ENCODE measurements at places on chromosomes 11 and 22.

DNA sequence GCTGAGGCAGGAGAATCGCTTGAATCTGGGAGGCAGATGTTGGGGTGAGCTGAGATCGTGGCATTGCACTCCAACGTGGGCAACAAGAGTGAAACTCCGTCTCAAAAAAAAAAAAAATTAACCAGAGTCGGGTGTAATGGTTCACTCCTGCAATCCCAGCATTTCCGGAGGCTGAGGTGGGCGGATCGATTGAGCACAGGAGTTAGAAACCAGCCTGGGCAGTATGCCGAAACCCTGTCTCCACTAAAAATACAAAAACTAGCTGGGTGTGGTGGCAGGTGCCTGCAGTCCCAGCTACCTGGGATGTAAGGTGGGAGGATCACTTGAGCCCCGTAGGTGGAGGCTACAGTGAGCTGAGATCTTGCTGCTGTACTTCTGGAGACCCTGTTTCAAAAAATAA, 1.5 kb downstream of the RANGAP1 start:
- no peak for DNase-seq

GRCh38 chr11:44382656-44383240, 72.8 kb upstream of the ALX4 start:
- DNase-seq = no peak

GRCh38 chr22:29044657-29045176, 16.9 kb downstream of the C22orf31 start:
- DNase-seq = no peak

DNA sequence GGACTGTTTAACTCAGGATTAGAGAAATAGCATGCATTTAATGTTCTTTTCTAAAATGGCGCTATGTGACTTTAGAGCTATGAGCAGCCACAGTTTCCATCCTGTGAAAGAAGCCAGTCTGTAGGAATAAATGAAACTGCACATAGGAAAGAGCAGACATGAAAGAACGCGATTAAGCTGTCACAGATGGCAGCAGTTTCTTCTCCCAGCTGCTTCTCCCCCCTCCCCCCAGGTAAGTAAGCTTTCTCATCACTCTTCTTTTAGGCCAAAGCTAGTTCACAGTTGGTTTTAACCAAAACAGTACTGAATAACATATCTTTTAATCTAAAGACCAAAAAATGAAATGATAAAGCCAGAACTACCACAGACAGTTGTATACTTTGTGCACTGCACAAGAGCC, 266.4 kb downstream of the KCNA4 start:
- DNase-seq = no peak

DNA sequence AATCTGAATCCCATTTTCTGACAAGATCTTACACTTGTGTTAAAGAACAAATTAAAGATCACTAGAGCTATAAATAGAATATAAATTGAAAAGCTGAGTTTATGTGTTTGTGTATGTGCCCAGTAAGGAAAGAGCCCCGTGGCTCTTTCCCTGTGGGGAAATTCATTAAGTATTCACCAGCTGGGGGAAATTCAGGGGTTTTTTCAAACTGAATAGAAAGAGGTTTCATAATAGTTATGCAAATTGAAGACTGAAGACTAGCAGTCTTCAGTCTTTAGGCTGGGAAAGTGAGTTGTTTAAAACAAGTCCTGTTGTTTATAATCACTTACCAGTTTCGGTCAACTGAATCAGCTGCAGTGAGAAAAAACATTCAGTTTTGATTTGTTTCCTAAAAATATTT, 11.3 kb upstream of the MS4A7 start:
- DNase-seq = peak; percentile 66

DNA sequence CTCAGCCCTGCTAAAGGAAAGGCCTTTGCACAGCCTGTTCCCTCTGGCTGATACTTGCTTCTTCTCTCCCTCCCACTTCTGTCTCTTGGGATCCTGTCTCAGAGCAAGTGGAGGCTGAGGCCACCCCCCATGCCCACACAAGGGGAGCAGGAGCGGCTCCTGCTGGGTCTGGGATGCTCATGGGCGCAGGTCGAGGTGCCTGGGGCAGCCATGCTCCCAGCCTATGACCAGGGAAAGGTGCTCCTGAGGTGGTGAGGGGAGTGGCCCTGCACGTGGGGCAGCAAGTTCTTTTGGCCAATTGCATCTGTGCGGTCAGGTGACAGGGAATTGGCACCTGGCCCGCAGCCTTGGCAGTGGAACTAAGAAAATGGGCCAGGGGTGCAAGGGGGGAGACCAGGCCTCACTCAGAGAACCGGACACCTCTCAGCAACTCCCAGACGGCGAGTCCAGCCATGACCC, 1.5 kb downstream of the MAPK11 start:
- no peak for DNase-seq

- no peak for DNase-seq
These were observed 1.6 kb downstream of the P2RY2 start for GRCh38 chr11:73219396-73220285.

- no peak for DNase-seq
These were observed 5.8 kb upstream of the NECTIN1 start for GRCh38 chr11:119734788-119735187.

GRCh38 chr11:120781486-120782120, 242.3 kb upstream of the TBCEL start:
- DNase-seq = no peak

DNA sequence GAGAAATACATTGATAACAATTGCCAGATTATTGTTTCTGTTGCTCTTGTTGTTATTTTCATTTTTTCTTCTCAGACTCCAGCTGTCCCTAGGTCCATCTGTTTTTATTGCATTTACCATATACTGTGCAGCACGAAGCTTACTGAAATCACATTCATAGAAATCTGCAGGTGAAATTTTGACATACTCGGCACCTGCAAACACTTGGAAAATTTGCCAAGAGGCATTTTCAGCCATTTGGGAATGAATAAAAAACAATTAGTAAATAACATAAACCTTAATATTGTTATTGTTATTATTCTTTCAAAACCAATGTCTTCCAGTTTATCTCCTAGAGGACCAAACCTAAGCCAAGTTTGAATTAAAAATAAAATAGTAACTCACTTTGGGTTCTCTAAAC, 2357.2 kb downstream of the LRRC4C start:
- no peak for DNase-seq

DNA sequence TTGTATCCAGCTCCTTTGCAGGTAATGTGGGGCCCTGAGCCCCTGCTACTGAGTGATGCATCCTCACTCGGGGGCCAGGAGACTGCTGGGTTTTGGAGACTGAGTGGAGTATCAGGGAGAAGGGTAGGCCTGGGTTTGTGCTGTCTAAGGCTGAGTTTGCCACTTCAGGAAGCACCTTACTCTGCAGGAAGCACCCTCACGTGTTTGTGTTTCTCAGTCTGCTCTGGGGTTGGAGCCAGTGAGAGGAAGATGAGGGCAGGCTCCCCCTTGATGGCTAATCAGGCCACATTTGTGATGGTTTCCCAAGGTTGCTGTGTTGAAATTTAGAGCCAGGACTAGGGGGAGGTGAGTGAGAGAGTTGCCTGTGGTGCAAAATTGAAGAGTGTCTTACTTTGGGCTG, 13.7 kb upstream of the THY1 start:
- DNase-seq = no peak

DNA sequence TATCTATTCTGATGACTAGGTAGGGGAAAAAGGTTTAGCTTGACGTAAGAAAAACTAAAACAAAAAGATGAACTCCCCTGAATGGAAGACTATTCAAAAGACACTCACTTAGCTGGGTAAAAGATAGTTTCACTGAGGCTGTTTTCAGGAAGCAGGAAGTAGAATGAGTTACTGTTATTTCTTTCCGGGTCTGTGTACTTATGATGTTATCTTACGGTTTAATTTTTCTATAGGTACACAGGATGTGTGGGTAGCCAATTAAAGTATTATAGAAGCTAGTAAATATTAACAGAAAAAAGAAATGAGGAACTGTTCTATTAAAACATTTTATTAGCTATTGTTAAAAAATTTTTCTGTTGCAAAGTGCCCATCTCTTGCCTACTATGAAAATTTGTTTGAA, 45.8 kb upstream of the MMP7 start:
- no peak for DNase-seq

GRCh38 chr22:48743601-48744282, 1083.9 kb downstream of the BRD1 start:
- no peak for DNase-seq

GRCh38 chr22:20238901-20239675, 29.0 kb downstream of the RTN4R start:
- peak; percentile 24 for DNase-seq

DNA sequence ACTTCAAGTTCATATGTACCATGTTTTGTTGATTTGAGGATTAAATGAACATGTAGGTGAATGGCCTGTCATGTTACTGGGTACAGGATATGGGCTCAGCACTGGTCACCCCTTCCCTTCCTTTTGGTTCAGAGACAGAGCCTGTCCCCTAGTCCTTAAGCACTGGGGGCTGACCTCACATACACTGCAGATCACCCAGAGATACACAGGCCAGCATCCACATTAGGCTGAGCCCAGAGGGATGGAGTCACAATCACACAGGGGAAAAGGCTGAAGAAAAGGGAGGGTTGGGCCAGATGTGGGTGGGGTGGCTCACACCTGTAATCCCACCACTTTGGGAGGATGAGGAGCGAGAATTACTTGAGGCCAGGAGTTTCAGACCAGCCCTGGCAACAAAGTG, 62.3 kb downstream of the IGLL5 start:
- DNase-seq = no peak

GRCh38 chr11:108662700-108663099, 2.2 kb upstream of the DDX10 start:
- no peak for DNase-seq

GRCh38 chr11:92397221-92397755, 172.7 kb downstream of the FAT3 start:
- DNase-seq = no peak

DNA sequence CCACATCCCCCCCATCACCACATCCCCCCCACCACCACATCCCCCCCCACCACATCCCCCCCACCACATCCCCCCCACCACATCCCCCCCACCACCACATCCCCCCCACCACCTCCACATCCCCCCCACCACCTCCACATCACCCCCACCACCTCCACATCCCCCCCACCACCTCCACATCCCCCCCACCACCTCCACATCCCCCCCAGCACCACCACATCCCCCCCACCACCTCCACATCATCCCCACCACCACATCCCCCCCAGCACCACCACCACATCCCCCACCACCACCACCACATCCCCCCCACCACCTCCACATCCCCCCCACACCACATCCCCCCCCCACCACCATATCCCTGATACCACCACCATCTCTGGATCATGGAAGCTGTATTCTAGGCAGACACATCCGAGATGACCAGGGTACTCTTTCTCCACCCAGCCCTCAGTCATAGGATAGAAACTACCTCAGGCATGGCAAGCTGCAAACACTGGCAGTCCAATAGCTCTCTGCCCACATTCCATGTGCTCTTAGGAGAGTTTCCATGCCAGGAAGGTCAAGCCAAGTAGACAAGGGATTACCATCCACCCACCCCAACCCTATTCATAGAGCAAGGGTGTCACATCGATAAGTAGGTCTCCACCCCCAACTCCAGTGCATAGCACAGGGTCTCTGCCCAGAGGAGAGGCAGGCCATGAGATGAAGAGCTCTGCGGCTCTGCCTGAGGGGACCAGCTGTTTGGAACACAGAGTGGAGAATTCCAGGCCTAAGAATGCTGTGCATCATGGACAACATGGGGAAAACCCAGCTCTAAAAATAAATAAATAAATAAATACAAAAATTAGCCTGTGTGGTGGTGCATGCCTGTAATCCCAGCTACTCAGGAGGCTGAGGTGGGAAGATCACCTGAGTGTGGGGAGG, 33.0 kb upstream of the TEAD1 start:
- DNase-seq = no peak

DNA sequence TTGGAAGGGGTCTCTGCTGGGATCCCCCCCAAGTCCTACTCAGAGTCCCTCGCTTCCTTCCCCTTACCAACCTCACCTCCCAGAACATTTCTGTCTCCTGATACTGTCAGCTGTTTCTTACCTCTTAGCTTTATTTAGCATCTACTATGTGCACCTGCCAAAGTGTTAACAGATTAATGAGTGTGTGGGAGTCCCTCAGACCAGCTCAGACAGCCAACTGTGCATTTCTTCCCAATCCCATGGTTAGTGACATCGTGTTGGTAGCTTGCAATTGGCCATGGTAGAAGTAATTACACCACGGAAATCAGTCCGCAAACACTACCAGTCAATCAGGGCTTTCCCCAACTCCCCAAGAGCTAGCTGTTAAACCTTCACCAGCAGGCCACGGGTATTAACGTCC, 150.6 kb downstream of the DSCAML1 start:
- no peak for DNase-seq

GRCh38 chr11:78453140-78453935, 35.7 kb upstream of the GAB2 start:
- DNase-seq = no peak

GRCh38 chr11:129943036-129943435, 47.7 kb upstream of the NFRKB start:
- DNase-seq = no peak

GRCh38 chr22:32378707-32379272, 21.1 kb downstream of the RFPL3 start:
- peak; percentile 55 for DNase-seq

GRCh38 chr22:35978889-35979288, 49.7 kb downstream of the RBFOX2 start:
- DNase-seq = no peak

DNA sequence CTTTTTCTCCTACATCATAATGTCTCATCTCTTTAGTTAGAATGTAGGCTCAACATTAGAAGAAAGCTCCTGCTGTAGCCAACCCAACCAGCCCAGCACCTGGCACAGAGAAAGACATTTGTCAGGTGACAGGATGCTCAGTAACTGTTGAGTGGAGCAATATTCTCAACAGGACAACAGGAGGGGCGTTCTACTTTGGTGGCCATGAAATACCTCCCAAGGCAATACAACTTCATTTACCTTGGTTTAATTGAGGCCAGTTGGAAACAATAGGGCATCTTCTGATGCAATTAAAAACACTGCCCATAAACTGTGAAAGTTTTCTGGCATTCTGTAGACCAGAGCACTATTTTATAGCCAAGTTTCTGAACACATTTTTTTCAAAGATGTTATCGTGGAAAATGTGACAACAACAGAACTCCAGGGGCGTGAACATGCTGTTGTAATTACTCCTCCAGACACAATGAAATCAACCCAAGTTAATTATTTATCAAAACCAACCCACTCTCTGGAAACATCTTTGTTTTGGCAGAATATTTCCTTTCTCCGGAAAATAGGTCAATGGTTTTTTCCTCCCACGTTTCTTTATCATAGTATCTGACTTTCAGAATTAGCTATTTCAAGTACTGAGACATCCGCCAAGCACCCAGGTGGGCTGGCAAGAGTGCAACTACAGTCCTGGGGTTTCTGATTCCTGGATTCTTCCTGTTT, 538.1 kb downstream of the SOX6 start:
- peak; percentile 27 for DNase-seq

DNA sequence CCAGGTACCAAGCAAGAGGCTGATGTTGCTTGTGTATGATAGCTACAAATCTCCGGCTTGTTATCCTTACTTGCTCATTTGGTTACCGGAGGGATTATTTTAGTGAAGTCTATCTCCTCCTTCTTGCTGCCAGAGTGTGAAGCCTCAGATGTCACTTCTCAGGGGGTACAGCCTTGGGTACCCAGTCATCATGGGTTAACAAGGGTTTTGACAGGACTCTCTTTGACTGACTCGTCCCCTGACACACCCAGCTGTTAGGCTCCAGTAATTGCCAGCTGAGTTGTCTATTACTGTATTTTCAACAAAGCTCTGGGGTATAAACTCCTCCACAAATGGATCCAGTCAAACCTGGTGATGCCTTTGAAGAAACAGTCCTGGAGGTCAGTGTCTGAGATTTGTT, 11.9 kb upstream of the PELI3 start:
- DNase-seq = no peak

GRCh38 chr11:35083431-35084238, 55.3 kb upstream of the CD44 start:
- peak; percentile 96 for DNase-seq

Measured in suppressor macrophage (primary cell).